ENCODE measurements at places on chromosomes 1 and 21.

GRCh38 chr21:43658088-43658741 lies 1.1 kb downstream of the HSF2BP start:
- no peak for DNase-seq

DNA sequence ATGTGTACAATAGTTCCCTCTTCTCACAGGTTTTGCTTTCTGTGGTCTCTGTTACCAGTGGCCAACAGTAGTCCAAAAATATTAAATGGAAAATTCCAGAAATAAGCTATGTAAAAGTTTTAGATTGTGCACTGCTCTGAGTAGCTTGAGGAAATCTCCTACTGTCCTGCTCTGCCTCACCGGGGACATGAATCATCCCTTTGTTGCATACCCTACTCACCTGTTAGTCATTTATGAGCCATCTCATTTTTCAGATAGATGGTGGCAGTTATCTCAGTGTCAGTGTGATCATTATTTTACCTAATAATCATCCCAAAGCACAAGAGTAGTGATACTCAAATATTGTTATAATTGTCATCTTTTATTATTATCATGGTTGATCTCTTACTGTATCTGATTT lies 688.1 kb downstream of the PLA2G4A start:
- DNase-seq = no peak

- DNase-seq = no peak
Measured at GRCh38 chr1:200038981-200039848, 11.7 kb downstream of the NR5A2 start.

DNA sequence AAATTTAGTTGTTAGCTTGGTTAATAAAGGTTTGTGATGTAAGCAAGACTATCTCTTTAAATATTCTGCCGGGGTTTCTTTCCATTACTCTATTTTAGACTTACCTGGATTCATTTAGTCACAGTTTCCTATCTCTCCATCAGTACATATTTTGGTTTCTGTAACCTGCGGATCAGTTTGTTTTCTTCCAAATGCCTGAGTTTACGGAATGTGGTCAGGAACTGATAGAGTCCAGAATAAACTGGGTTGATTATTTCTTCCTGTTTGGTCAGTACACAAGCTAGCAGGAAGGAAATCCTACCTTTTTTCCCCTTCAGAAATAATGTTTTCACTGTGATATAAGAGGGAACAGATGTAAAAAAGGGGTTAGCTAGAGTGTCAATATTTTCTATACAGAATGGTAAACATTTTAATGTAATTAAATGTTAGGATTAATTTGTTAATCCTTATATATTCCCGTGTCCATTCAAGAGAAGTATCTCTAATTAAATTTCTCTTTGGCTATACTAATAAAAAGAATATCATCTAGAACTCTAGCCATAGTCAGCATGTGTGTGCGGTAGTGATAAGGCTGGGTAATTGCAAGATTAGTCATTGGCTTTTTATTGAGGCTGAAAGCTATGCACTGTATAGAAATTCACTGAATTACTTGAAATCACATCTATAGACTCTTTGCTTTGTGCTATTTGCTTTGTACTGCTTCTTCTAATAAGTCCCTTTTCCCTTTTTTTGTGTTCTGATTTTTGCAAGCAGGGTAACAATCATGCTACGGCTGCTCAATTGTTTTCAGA lies 144.7 kb upstream of the ADGRL4 start:
- no peak for DNase-seq

DNA sequence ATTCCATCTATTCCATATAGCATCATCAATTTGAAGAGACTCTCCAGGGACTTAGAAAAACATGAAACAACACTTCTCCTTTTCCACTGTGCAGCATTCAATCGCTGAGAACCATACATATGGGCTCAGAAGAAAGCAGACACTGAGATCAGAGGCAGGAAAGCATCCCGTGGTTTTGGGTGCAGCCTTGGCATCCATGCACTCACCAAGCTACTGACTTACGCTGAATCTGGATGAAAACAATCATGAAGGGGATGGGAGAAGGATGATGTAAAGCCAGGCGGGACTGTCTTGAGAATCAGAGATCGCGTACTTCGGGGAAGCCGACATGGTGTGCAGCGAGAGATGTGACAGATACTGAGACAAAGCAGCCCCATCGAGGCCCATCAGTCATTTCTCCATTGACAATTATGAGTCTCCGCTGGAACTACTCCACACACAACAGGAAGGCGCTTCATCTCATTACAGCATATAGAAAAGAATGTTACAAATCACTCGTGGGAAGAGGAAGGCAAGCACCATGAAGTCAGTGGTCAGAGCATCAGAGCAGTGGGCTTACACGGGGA lies 2.3 kb upstream of the TIAM1 start:
- no peak for DNase-seq

- no peak for DNase-seq
Measured at GRCh38 chr1:43352881-43353280, 5.9 kb upstream of the CDC20 start.

DNA sequence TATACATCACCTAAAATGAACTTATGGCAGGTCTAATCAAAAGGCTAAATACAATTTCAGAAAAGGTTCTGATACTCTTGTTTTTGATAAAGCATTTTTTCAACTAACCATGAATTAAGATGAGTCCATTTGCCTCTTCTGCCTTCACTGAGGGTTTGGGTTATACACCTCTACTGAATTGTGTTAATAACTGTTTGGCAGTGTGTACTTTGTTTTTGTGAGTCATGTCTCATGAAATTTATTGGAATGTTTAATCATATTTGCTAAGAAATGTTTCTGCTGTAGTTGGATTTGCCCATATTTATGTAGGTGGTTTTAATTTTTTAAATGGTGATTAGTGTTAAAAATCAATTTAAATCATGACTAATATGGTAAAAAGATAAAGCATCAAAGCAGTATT lies 190.5 kb downstream of the HS2ST1 start:
- no peak for DNase-seq

- DNase-seq = no peak
Measured at GRCh38 chr1:233509526-233509925, 104.4 kb upstream of the KCNK1 start.

- DNase-seq = no peak
Measured at GRCh38 chr1:198780376-198780775, 141.5 kb downstream of the PTPRC start.

DNA sequence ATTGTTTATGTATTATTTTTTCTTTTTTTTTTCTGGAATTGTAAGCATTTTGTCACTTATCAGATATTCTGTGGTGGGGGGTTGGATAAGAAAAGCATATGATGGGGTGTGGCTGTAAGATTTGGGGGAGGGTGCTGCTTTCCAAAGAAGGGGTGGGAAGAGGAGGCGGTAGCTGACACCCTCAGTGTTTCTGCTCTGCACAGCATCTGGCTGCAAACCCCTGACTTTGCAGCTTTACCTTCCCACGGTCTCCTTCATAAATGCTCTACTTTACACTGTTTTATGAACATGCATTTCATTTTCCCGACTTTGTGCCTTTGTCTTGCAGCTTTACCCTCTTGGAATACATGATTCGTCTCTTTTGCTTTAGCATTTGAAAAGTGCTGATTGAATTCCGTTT lies 7.6 kb downstream of the FMN2 start:
- no peak for DNase-seq

DNA sequence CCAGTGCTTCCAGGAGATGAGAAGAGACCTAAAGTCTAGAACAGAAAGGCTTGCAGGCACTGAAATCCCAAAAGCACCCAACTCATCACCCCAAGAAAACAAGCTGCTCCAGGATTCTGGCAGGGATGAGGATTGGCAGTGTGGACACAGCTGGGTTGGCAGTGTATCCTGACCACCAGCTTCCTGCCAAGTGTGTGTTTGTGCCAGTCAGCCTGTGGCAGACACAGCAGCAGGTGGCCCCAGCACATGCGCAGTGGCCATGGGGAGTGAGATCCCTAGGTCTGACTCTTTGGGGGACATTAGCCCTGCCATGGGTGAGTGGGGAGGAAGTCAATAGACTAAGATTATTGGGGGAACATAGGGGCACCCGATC lies 8.7 kb upstream of the SNAPIN start:
- DNase-seq = no peak

- no peak for DNase-seq
Measured at GRCh38 chr21:42441963-42442362, 38.3 kb downstream of the UBASH3A start.

Measured in cortex of kidney (tissue), 1 donor.